ENCODE measurements at places on chromosomes 13 and 19.

DNA sequence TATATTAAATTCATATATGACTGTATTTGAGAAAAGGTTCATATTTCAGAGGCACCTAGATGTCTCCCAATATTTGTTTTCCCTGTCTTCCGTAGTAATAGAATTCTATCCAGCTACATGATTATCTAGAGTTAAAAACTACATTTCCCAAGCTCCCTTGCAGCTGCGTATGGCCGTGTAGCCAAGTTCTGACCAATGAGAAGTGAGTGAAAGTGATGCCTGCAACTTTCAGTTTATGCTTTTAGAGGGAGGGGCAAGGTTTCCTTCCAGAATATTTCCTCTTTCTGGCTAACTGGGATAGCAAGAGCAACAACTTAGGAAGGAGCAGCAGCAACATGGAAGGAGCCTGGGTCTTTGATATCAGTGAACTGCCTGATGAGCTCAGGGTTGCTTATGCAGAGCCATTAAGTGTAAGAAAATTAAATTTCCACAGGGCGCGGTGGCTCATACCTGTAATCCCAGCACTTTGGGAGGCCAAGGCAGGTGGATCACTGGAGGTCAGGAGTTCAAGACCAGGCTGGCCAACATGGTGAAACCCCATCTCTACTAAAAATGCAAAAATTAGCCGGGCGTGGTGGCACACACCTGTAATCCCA is 23.2 kb upstream of the CYP2A13 start:
- DNase-seq: peak; percentile 55

DNA sequence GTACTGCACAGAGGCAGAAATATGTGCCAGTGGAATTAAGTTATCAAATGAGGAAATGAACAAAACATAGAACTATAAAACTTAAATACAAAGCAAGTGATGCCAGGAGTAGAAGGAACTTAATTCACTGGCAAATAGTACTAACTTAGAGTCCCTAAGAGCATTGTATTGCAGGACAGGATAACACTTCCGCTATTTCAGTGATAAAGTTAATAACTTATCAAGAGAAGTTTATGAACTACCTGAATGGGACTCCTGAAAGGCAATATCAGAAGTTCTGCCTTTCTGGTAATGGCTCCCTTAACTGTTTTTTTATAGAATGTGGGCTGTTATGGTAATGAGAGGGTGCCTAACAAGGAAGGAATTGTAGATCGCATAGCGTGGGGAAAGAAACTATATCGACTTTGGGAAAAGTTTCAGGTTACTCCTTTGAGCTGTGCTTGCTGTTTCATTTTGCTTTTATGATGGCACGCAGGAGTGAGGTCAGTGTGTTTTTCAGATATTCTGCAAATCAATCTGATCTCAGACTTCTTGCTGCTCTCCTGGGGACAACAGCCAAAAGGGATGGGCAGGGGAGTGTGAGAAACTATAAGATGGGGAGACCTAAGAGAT is 95.3 kb upstream of the MLNR start:
- DNase-seq: no peak

DNA sequence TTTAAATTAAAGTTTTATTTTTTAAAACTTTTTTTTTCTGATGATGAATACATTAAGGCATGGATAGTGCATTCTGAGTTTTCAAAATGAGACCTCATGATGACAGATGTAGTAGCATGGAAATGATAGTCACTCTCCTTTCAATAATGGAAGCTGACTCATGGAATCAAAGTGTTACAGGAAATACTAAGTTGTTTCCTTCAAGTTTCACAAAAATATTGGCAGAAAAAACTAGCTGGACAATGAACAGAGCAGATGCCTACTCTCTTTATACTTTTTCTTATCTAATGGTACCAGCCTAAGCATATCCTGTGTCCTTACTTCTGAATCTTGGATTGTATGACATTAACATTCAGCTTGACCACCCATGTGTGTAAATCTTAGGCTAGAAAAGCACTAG is 1337.3 kb downstream of the PCDH9 start:
- peak; percentile 33 for DNase-seq

DNA sequence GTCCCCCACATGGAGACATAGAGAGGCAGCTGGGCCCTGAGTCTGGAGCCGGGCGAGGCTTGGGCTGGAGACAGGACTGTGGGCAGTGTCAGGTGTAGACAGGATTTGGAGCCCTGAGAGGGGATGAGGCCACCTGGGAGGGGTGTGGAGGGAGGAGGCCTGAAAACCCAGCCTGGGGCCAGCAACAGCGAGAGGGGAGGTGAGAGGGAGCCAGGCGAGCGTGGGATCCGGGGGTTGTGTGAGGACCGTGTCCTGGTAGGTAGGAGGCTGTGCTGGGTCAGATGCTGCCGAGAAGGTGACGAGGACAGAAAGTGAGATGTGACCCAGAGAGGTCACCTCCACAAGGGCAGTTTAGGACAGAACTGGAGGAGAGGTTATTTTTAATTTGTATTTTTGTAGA is 7.4 kb downstream of the MPND start:
- DNase-seq: no peak

- no peak for DNase-seq
Observed at GRCh38 chr19:57083711-57084110, 36.1 kb upstream of the USP29 start.

GRCh38 chr19:20357921-20358320 is 190.9 kb downstream of the ZNF486 start:
- DNase-seq: no peak

DNA sequence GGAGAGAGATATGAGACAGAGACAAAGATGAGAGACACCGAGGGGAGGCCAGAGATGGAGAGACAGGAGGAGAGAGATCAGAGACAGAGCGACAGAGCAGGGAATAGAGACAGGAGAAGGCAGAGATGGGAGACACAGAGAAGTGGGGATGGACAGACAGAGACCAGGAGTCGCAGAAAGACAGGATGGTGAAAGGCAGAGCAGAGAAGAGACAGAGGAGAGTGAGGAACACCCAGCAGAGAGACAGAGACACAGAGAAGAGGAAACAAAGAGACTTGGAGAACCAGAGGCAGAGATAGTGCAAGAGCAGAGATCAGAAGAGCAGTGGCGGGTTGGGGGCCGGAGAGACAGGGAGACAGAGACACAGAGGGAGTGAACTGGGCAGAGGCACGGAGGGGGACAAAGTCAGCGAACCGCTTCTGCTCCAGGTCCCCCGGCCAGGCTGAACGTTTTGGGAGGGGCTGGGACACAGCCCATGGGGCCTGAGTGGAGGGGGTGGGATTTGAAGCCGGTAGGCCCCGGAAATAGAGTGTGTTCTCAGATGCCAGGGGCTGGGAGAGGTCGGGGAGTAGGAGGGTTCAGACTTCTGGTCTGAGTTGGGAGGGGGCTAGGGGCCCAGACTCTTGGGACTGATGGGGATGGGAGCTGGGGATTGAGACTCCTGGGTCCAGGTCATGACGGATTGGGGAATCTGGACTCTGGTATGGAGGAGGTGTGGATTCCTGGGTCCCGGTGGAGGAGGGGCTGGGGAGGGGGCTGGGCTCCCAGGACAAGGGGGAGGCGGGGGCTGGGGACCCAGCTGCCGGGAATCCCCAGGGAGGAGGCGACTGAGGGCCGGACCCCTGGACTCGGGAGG is 654 bp downstream of the ZNF579 start:
- no peak for DNase-seq

GRCh38 chr19:10006752-10007323 is 3.5 kb downstream of the COL5A3 start:
- no peak for DNase-seq

GRCh38 chr13:112525356-112525945 is 62.5 kb downstream of the TUBGCP3 start:
- DNase-seq: peak; percentile 18

All from HT1080 (cell line).